Right ventricle myocardium superior (tissue), 1 donor: ENCODE measurements at places on chromosomes 1 and 21.

DNA sequence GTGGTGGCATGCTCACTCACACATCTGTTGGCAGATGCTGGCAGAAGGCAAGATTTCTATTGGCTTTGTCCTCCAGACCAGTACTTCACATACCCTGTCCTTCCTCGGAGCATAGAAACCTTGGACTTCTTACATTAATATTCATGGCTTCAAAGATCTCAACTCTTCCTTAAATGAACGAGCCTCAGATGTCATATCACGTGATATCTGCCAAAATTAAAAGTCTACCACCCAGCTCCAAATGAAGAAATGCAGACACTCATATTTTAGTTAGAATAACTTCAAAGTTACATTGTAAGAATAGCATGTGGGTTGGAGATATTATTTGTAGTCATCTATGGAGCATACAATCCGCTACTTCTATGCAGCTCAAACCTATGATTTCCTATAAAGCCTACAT lies 1994.9 kb downstream of the NCAM2 start:
- no peak for DNase-seq

GRCh38 chr1:172936088-172936645 lies 114.6 kb downstream of the TNFSF18 start:
- no peak for DNase-seq

DNA sequence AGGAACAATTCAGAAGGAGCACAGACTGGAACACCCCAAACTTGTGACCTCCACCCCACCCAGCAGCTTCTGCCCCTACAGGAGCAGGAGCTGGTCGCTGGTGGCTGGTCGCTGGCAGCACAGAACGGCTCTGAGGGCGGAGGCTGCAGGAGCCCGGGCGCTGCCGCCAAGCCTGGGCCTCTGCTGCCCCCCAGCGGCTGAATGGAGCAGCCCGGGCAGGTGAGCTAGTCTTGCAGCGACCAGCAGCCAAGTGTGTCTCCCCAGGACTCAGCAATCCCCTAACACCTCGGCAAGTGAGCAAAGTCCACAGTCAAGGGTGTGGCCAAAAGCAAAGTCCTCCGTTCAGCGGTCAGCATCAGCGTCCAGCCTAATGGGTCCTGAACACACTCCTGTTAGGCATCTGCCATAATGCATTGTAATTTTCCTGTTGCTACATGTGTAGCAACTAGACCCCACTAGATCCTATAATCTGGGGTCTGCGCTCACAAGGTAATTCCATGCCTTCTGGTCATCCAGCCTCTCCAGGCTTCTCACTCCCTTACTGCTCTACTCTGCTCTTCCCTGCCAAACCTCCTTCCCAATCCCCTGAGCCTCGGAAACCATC lies 12.1 kb upstream of the GJB5 start:
- peak; percentile 85 for DNase-seq

DNA sequence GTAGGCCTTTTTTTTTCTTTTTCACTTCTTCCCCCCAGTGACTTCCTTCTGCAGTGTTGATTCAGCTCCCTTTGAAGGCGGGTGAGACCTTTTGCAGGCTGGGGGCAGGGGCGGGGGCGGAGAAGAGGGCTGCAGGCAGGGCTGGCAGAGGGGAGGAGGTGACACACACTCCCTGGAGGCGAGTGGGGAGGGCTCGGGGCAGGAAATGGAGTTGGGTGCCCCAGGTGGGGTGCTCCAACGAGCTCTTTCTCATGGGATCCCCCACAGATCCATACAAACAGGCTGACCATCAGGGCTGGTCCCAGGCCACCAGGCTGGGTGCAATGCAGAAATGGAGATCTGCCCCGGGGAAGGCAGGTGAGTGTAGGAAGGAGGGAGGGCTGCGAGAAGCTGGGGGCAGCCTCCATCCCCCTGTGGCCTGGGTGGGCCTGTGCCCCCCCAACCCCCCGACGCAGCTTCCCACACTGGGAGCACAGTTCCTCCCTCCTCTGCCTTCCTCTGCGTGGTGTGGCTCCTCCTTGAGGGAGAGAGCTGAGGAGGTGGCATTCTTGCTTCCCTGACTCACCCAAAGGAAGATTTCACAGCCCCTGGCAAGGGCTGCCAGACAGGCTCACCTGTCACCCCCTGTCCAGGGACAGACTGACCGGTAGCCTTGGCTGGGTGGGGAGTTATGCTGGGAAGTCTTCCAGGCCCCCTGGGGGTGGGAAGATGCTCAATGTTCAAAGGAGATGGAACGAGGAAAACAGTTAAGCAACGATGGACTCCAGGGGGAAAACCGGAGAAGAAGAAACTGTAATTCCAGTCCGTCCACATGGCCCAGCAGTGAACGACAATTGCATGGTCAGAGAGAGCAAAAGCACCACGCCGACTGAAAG lies 7.1 kb upstream of the ITGB2 start:
- DNase-seq, result peak; percentile 70

DNA sequence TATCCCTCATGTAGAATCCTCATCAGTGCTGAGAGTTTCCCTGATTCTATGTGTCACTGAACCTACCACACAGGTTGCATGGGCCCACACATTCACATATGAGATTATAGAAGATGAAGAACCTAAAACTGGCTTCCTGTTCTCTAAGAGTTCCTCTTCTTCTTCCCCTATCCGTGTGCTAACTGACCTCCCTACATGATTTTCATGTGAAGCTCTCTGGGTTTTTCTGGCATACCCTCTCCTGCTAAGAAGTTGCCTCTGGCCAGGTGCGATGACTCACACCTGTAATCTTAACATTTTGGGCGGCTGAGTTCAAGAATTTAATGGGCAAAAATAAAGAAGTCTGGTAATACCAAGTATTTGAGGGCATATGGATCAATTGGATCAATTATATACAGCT lies 5.5 kb upstream of the CD244 start:
- DNase-seq, result no peak

- DNase-seq, result no peak
Observed at GRCh38 chr1:23438545-23438944, 14.0 kb upstream of the TCEA3 start.

- no peak for DNase-seq
Observed at GRCh38 chr21:17813353-17813752, 5.8 kb downstream of the C21orf91 start.

DNA sequence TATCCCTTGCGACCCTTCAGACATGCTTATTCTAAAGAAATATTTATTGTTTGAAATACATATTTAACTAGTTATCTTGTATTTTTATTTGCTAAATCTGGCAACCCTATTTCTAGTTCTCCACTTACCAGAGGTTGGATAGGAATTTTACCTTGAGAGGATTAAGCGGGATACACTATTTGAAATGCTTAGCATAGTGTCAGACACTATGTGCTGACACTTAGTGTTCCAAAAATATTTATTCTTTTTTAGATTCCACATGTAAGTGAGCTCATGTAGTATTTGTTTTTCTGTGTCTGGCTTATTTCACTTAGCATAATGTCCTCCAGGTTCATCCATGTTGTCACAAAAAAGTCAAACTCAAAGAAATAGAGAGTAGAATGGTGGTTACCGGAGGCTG lies 78.7 kb downstream of the NTMT2 start:
- no peak for DNase-seq

DNA sequence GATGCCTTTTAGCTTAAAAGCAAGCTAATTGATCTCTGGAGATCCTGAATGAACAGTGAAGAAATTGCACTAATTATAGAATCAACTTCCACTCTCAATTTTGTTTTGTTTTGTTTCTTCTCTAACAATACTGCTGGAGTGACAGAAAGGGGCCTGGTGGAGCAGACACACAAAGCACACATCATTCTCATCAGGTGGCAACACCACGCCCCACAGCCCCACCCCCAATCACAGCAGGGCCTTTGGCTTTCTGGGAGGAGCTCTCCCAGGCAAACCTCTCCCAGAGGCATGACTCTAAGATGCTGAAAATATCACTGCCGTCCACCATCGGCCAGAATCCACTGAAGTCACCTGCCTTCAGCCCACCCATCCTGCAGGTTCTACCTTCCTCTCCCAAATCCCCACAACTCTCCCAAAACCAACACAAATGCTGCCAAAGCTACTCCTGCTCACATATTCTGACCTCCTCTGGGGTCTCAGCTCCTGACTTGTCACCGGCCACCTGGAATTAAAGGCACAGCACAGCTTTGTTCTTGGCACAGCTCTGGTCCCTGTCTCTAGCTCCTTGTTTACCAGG lies 120.7 kb downstream of the GRIK3 start:
- DNase-seq, result no peak

GRCh38 chr1:147238053-147238902 lies 4.2 kb upstream of the CHD1L start:
- no peak for DNase-seq

DNA sequence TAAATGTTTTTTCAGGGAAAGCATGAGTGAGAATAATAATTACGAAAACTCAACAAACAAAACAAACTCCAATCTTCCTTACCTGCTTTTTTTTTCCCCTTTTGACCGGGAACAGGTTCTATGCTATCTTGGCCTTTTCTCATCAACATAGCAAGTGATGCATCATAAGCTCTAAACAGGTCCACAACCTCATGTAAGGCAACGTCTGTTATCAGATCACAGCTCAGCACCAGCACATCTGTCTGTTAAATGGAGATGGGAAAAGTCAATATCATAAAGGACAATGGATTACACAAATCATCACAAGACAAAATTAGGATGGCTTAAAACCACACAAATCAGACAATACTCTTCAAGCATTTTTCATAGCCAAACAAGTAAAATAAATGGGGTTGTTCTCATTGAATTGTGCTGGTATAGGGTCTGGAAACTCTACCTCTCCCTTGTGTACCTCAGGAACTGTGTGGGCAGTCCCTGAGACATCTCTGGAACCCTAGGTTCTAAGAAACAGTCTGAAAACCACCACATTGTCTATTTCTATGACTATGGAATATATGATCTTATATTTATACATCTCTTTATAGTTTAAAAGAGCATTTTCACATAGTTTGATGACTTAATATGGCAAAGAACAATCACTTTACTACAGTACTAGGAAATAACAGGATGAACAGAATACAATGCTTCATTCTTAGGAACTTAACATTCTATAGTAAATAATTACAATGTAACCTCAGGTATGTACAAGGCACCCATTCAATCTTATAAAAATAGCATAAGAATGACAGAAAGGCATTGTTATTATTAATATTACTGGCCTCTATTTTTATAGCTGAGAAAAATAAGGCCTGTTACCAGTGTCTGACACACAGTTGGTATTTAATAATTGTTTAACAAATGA lies 44.7 kb downstream of the EIF2B3 start:
- no peak for DNase-seq

DNA sequence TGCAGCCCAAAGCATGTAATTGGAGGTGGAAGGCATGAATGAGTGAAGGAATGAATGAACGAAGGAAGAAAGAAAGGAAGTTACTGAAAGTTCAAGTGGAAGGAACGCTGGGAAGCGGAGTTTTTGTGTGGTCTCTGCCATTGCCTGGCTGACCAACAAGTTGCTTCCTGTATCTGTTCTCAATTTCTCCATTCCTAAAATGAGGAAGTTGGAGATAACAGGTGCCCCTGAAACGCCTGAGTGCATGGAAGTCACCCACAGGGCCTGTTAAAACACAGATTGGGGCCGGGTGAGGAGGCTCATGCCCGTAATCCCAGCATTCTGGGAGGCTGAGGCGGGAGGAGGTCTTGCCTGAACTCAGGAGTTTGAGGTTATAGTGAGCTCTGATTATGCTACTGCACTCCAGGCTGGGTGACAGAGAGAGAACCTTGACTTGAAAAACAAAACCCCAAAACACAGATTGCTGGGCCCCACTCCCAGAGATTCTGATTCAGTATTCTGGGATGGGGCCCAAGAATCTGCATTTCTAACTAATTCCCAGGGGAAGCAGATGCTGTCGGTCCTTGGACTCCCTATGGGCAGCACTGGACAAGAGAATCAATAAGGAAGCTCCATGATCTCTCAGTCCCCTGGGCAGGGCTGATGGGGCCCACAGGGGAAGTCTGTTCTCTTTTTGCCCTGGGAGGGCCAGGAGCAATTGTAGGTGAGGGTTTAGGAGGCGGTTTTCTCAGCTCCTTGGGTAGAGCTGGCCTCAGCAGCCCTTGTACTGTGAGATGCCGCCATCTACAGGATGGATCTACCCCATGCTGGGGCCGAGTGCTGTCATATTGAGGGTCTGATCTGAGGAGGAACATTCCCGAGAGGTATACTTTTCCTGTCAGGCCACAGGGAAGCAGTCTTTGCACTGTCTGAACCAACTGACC lies 3.3 kb upstream of the CNR2 start:
- peak; percentile 67 for DNase-seq

DNA sequence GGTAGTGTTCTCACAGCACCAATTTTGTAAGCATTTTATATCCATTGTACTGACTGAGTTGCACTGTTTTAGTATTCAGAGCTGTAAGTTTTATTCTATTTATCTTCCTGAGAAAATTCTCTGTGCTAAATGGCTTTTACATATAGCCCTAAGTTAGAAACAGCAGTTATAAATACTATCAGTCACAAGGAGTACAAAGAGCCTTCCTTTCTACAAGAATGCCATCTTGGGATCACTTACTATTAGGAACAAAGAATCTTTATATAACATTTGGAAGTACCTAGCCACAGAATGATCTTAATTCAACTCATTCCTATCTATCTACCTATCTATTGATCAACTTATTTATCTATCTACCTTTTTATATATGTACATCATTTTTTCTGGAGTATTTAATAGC lies 423.9 kb upstream of the RGS18 start:
- DNase-seq, result no peak
